NCI-H446 treated with DMSO at 0.1 percent for 48 hours (cell line): ENCODE measurements at places on chromosomes 3 and 15.

DNA sequence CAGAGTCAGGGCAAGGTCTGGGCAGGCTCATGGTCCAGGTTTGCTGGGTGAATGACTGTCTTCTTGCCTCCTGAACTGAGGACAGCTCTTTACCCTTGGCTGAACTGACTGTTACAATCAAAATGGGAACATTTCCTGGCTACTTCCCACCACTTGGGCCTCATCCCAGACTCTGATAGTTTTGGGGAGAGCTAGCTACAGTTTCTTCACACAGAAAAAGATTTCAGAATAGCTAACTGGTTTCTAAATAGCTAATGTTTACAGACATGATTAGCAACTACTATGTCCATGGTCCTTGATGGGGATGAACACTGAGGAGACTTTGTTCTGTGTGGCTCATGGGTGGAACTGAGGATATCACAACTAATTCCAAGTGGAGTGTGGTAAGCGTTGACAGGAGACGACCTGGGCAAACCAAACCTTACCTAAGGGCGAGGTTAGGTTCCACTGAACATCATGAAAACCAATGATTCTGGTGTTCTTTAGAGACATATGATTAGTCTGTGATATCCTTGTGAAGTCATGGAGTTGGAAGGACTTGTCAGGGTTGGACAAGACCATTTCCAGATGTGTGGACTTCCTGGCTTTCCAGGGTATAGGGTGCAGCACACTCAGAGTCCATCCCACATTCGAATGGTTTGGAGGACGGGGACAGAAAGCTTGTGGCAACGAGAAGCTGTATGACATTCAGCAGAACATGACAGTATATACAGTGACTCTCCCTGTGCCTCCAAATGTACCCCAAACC is 7.3 kb downstream of the ALPK3 start:
- DNase-seq = no peak

DNA sequence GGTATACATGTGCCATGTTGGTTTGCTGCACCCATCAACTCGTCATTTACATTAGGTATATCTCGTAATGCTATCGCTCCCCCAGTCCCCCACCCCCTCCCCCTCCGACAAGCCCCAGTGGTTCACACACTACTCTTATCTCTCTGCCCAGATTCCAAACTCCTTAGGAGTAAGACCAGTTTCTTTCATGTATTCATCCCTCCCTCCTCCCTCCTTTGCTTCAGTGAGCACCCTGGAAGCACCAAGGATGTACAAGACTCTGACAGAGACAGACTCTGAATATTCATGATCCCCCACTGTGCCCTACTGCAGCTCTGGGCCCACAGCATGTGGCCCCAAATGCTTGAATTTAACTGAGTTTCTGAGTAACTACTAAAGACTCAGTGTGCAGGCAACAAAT is 113.8 kb upstream of the RAD18 start:
- DNase-seq = no peak

- no peak for DNase-seq
These were observed 287.8 kb downstream of the FAM43A start for GRCh38 chr3:194973366-194974000.

DNA sequence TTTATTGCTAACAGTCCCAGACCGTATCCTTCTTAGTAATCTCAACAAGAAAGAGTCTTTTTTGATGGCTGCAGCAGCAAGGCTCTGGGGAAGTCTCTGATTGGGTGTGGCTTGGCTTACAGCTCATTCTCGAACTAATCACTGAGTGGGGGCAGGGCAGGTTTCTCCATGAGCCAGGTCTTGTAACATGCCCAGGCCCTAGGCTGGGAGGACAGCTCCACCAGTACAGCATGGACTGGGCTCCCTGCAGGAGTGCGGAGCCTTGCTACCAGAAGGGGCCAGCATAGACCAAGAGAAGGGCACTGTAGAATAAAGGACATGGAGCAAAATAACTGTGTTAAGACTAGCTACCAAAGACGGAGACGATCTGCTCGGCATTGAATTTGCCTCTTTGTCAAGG is 7.2 kb downstream of the CD276 start:
- no peak for DNase-seq

DNA sequence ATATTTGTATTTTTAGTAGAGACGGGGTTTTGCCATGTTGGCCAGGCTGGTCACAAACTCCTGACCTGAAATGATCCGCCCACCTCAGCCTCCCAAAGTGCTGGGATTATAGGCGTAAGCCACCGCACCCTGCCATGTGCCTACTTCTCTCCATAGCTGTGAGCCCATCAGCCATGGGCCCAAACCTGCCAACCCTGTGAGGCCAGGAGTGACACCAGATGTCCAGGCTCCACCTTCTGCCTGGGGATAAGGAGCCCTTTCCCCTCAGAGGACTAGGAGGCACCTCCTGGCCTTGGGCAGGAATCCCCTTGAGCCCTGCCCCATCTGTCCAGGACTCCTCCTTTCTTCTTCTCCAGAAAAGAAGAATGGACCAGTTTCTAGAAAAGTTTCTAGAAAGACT is 14.2 kb upstream of the RFT1 start:
- no peak for DNase-seq

- DNase-seq = no peak
These were observed 6.1 kb downstream of the ABTB1 start for GRCh38 chr3:127678611-127679533.

- DNase-seq = no peak
These were observed at the start of gene NTRK3 for GRCh38 chr15:88256279-88257230. TSS of gene NTRK3 (minus strand) at chr15:88256739. CDS start at chr15:88256153, 586 bp downstream.

DNA sequence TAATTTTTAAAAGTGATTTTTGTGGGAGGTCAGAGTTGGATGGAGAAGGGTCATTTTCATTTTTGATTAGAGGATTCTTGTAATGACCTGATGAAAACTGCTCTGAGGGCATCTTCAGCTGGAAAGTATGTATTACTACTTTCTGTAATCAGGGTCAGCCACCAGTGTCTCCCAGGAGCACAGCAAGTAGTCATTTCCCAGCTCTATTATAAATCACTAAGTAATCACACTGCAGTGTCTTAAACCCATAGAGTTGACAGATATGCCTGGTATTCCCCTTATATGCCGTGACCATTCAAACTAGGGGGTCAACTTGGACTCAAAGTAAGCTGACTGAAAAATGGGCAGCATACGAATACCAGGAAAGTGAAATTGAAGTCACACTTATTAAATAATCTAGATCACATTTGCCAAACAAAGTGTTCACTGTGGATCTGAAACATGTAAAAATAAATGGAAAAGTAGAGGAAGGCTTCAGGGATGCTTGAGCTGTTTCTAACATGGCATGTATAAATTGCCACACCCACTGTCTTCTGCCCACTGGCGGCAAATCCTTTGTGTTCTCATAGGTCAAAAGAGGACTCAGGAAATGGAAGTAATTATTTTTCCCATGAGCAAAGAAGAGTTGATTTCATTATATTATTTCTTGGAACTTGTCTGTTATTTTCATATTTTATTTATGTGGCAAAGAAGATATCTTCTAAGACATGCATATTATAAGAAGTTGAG is 105.7 kb downstream of the MBNL1 start:
- no peak for DNase-seq

GRCh38 chr3:117524890-117525289 is 815.3 kb downstream of the TUSC7 start:
- no peak for DNase-seq

- DNase-seq = no peak
These were observed 256.6 kb upstream of the TPRG1 start for GRCh38 chr3:188915127-188915526.

GRCh38 chr15:100043068-100043641 is 298.6 kb downstream of the ADAMTS17 start:
- no peak for DNase-seq

- no peak for DNase-seq
These were observed 25.0 kb downstream of the LIPH start for GRCh38 chr3:185527364-185527763.

GRCh38 chr15:60798821-60799220 is 319.9 kb upstream of the ICE2 start:
- no peak for DNase-seq

- no peak for DNase-seq
These were observed 68.2 kb downstream of the GABRG3 start for GRCh38 chr15:27039152-27039551.

- DNase-seq = no peak
These were observed 184.4 kb downstream of the RORA start for GRCh38 chr15:61044723-61045122.

DNA sequence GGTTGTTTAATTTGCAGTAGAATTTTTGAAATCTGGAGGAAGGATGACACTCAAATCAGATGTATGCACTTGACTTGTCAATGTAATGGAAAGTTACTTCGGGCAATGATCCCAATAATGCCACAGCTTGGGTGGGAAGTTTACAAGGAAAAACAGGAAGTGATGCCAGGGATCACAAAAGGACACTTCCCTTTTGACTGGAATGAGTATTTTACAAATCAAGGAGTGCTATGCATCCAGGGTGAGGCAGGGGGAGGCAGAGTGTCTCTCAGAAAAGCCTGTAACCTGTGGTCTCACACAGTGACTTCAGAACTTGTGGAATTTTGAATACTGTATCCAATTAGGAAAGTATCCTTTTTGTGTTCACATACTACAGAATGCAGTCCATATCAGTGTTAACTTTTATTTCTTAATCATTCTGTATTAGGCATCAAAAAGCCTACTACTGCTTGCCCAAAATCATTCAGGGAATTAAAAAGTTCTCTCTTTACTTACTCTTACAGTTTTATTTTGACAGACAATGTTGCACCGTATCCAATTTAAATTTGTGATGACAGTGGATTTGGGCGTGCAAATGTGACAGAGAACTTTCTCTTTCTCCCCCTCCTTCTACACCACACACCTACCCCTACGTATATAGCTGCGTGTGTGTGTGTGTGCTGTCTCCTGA is 445.1 kb downstream of the MECOM start:
- DNase-seq = no peak

DNA sequence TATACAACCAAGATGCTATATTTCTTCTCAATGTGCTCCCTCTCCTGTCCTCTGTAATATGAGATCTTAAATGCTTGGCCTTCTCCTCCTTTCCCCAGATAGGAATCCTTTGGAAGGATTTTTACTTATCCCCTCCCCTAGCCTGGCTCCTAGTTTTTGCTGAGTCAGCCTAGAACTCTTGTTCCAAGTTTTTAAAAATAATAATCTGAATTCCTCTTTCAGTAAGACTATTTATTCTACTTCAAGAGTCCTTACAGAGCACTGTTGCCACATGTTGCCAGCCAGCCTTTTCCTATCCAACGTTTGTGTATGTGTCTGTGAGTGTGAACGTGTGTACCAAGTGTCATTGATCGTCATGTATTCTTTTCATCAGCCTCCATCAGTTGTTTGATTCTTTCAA is 11.0 kb upstream of the KCNMB2 start:
- no peak for DNase-seq

- DNase-seq = no peak
These were observed 165.6 kb downstream of the XXYLT1 start for GRCh38 chr3:195105389-195105788.

- DNase-seq = no peak
These were observed 133.4 kb upstream of the BHLHE40 start for GRCh38 chr3:4845882-4846281.

DNA sequence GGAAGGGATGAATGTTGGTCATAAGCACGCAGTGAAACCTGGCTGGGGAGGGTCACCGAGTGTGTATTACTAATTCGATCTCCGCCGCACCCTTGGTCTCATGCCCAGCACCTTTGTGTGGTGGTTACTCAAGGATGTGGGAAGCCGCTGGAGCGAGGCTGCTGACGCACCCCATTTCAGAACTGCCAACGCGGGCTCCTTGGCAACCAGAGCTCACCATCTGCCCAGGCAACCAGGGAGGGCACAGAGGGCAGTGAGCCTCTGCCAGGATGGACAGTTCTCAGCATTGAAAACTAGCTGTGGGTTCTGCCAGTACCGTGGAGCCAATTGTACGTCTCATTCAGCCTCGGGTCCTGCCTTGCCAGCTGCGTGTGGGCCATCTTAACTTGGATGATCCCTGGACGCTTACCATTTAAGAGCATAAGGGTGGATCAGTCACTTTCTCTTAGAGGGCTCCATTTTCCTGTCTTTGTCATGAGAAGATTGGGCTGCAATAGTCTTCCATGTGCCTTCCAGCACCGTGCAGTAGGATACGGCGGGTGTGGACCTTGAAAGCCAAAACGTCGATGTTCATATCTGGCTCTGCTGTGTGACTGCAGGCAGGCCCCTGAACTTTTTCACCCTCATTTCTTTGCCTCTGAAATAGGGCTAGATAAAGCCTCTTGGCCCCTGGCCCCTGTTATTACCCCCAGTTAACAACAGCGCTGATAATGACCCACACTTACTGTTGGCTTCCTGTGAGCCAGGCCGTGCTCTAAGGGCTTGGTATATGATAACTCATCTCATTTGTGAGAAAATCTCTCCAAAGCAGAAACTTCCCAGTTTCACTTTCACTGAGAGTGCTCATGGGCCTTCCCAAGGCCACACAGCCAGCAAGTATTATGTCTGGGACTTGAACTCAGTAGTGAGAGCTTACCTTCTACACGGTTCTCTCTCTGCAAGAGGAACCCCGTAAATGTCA is 238.8 kb downstream of the OPA1 start:
- peak; percentile 64 for DNase-seq

GRCh38 chr3:187966096-187966495 is 187.9 kb upstream of the LPP start:
- DNase-seq = no peak

- no peak for DNase-seq
These were observed 397.8 kb downstream of the IGSF11 start for GRCh38 chr3:118636841-118637240.

DNA sequence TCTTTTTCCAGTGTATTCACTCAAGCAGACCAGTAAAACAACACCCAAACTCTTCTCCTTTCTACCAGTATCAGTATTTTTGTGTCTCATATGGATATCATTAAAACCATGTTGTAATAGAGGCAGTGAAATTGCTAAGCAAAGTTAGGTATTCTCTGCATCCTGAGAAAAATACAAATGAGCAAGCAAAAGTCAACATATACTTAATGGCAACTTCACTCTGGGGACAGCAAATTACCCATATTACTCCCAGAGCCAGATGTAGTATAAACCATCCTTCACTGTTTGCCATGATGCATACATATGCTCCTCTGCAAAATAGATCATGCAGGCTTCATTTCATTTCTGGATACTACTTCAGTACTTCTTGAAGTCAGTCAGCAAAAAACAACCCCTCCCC is 22.1 kb downstream of the UBA5 start:
- DNase-seq = no peak

GRCh38 chr15:43799945-43800285 is at the start of gene SERINC4:
TSS of gene SERINC4 (minus strand) at chr15:43800220. CDS start at chr15:43799986, 234 bp downstream.
- no peak for DNase-seq

DNA sequence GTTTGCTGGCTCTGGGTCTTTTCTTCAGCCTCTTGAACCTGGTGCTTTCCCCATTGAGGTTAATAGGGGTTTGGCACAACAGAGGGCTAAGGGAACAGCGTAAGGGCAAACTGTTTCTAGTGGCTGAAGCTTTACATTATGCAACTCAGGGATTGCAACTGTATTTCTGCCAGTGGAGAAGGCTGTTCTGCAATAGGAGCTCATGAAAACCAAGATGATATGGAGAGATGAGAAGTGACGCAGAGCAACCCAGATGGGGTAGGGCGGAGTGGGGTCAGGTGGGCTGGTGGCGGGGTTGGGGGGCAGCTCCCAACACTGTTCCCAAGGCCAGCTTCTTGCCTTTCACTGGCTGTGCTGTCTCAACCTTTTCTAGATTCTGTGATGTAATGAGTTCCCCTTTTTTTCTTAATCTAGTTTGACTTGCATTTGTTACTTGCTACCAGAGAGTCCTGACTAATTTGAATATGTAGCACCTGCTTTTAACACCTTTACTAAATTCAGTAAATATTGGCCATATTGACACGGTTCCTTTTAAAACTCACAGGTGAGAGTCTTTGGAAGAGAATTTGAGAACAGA is 7.2 kb downstream of the GXYLT2 start:
- DNase-seq = no peak
